Tibial nerve (tissue), 4 donors: ENCODE measurements at places on chromosomes 7 and 10. TPM values are rescaled to one million over a fixed set of nuclear protein-coding genes. Genes with fewer than 3 reads are reported as not detected.

The OR9A2 gene
- total RNA-seq = 0.44 TPM

- H3K4me1 ChIP-seq = no peaks in the 10 kb centered on the region
- DNase-seq = no peak
- H3K27ac ChIP-seq = no peak overlapping the region
- H3K4me3 ChIP-seq = no peak overlapping the region
These were observed 253.2 kb downstream of the INHBA start for GRCh38 chr7:41449694-41450093.

DNA sequence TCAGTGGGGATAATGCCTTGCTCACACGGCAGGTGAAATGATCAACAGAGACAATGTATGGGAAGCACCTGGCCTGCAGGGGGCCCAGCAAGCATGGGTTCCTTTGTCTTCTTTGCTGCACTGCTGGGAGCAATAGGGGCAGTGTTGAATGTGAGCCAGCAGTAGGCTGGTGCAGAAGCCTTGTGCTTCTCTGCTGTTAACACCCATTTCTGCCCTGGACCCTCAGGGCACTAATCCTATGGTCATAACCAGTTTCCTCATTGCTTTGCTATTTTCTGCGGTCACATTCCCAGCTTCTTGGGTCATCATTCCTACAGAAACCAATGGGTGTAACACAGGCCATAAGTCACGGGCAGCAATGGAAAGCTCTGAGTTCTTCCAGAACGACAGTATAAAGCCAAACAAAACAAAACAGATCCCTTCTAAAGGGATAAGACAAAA, 10.9 kb upstream of the LGI1 start:
- no peaks in the 10 kb centered on the region for H3K4me1 ChIP-seq
- no peak for DNase-seq
- H3K27ac ChIP-seq = peak overlapping the region; percentile 23
- H3K4me3 ChIP-seq = no peak overlapping the region

GRCh38 chr7:135205850-135206249, 5.5 kb downstream of the WDR91 start:
- no peaks in the 10 kb centered on the region for H3K27me3 ChIP-seq
- no peaks in the 10 kb centered on the region for H3K4me1 ChIP-seq
- no peak overlapping the region for H3K4me3 ChIP-seq
- H3K27ac ChIP-seq = no peak overlapping the region
- peaks cover 71% of the 10 kb centered on the region for H3K36me3 ChIP-seq

DNA sequence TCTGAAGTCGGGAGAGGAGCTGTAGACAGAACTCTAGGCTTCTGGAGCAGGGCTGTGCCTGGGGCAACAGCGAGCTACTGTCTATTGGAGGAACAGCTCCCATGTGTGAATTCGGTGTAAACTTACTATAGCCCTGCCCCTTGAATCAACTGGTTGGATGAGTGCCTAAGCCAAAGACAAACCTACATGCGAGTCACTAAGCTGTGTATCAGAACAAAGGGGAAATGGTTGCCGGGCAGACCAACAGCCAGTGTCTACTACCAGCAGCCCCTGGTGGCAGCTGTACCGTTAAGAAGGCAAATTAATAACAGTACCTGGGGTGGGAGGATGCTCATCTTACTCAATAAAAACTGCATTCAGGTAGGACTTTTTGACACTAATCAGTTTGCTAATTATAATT, 343.6 kb downstream of the ACTR3B start:
- H3K27ac ChIP-seq = no peak overlapping the region
- H3K36me3 ChIP-seq = no peaks in the 10 kb centered on the region
- H3K4me1 ChIP-seq = no peaks in the 10 kb centered on the region
- no peak overlapping the region for H3K4me3 ChIP-seq
- H3K27me3 ChIP-seq = no peaks in the 10 kb centered on the region

DNA sequence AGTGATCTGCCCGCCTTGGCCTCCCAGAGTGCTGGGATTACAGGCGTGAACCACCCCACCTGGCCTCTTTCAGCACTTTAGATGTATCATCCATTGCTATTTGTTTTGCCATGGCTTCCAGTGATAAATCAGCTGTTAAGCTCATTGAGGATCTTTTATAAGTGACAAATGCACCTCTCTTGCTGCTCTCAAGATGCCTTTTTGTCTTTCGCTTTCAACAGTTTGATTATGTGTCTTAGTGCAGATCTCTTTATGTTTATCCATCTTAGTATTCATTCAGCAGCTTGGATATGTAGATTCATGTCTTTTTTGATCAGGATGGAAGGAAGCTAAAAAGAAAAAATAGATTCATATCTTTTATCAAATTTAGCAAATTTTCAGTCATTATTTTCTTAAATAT, 105.6 kb downstream of the MAPK8 start:
- H3K4me3 ChIP-seq = no peak overlapping the region
- no peak for DNase-seq
- no peak overlapping the region for H3K27ac ChIP-seq
- H3K36me3 ChIP-seq = peaks cover 6% of the 10 kb centered on the region
- H3K27me3 ChIP-seq = no peaks in the 10 kb centered on the region

GRCh38 chr7:128935342-128935730, 2.4 kb upstream of the IRF5 start:
- peak overlapping the region; percentile 29 for H3K27ac ChIP-seq
- H3K27me3 ChIP-seq = no peaks in the 10 kb centered on the region
- DNase-seq = no peak
- no peaks in the 10 kb centered on the region for H3K36me3 ChIP-seq

DNA sequence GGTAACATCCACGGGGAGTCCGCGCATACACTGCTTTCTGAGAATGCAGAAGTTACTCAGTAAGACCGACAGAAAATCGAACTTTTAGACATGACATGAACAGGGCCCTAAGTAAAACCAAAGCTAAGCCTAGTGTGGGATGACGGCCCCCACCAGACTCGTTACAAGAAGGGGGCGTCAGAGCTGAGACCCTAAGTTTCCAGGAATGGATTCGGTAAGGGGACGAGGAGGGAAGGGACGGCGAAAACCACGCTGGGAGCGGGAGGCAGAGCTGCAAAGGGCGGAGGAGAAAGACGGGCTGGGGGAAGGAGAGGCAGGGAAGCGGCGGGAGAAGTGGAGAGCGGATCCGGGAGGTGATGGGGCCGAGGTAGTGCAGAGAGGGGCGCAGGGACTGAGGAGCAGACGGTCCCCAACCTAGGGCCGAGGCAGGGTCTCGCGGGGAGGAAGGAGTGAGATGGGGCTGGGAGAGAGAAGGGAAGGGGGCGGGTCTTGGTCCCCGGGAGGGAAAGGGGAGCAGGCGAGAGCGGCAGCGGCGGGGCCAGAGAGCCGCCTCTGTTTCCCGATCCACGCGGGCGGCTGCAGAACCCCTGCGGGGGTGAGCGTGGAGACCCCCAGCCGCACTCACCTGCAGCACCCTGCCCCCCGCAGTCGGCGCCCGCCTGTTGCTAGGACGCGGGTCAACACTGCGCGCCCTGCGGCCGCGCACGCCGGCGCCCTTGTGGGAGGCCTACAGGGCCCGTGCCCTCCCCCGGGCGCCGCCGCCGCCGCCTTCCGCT, 513 bp downstream of the ODAD2 start:
- H3K27me3 ChIP-seq = peaks cover 9% of the 10 kb centered on the region
- H3K4me1 ChIP-seq = peaks cover 8% of the 10 kb centered on the region
- no peak for DNase-seq
- no peaks in the 10 kb centered on the region for H3K36me3 ChIP-seq

GRCh38 chr10:33315891-33316290, 18.6 kb downstream of the NRP1 start:
- H3K27me3 ChIP-seq = no peaks in the 10 kb centered on the region
- H3K4me1 ChIP-seq = peaks cover 5% of the 10 kb centered on the region
- H3K27ac ChIP-seq = no peak overlapping the region

The CDC14C gene
- total RNA-seq = not detected

DNA sequence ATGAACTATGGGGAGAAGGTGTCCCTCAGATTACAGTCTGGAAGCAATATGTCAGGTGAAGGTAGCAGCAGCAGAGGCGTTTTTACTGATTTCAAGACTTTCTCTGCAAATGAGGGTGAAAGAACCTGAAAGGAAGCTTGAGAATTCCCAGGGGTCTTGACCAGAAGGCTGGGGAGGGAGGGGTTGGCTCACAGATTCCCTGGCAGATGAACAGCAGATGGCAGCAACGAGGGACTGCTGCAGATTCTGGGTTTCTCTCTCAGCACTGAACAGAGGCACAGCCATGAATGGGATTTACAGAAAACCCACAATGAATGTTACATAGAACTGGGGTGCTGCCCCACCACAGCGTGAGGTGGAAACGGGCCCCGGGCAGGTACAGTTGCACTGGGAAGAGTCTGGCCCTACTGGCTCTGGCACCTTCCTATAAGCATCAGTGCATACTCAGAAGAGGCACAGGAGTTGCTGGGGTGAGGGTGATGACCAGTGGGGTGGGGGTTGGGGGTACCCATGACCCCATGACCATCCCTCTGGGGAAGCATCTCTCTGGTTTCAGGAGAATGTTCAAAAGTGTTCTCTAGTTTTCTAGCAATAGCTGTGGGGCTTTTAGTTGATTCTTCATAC, 317.8 kb downstream of the SH2D4B start:
- H3K4me3 ChIP-seq = no peak overlapping the region
- H3K4me1 ChIP-seq = no peaks in the 10 kb centered on the region

DNA sequence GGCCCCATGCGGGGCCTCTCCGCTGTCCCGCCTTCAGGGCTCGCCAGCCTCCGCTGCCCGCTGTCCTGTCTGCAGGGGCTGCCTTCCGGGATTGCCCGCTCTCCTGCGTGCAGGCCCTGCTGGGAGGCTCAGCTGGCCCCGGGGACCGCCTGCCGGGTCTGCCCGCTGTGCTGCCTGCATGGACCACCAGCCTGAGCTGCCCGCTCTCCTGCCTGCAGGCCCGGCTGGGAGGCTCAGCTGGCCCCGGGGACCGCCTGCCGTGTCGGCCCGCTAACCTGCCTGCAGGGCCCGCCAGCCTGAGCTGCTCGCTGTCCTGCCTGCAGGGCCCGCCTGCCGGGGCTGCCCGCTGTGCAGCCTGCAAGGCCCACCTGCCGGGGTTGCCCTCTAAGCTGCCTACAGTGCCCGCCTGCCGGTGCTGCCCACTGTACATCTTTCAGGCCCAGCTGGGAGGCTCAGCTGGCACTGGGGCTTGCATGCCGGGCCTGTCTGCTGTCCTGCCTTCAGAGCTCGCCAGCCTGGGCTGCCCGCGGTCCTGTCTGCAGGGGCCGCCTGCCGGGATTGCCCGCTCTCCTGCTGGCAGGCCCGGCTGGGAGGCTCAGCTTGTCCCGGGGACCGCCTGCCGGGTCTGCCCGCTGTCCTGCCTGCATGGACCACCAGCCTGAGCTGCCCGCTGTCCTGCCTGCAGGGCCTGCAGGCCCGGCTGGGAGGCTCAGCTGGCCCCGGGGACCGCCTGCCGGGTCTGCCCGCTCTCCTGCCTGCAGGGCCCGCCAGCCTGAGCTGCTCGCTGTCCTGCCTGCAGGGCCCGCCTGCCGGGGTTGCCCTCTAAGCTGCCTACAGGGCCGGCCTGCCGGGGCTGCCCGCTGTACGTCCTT, 165.1 kb downstream of the GLRX3 start:
- H3K27me3 ChIP-seq = no peaks in the 10 kb centered on the region
- H3K4me1 ChIP-seq = no peaks in the 10 kb centered on the region
- H3K36me3 ChIP-seq = no peaks in the 10 kb centered on the region
- peak overlapping the region; percentile 52 for H3K4me3 ChIP-seq

DNA sequence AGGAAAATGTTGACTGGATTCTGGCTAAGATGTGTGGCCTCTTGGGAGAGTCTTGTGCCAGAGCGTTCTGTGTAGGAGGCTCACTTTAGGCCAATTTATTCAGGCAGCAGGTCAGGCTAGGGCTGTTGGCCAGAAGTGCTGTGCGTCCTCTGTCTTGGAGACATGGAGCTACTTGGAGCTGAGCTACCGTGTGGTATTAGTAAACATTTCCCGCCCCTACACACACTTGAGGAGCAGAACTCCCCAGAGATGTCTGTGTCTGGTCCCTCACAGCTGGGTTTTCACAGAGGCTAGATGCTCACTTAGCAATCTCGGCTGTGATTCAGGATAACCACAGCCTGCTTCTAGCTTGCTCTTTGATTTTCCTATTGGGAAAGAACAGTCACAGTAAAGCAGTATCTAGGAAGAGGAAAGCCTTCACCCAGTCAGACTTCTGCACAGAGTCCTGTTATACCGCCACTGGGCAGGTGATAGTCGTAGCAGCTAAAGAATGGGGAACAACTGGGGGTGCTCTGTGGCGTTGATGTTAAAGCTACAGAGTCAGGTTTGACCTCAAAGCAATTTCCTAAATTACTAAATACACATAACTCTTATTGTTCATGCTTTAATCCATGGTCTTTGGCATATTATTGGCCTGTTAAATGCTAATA, 86.7 kb downstream of the MDFIC start:
- H3K36me3 ChIP-seq = no peaks in the 10 kb centered on the region
- peak; percentile 77 for DNase-seq
- H3K27me3 ChIP-seq = no peaks in the 10 kb centered on the region
- no peak overlapping the region for H3K4me3 ChIP-seq

DNA sequence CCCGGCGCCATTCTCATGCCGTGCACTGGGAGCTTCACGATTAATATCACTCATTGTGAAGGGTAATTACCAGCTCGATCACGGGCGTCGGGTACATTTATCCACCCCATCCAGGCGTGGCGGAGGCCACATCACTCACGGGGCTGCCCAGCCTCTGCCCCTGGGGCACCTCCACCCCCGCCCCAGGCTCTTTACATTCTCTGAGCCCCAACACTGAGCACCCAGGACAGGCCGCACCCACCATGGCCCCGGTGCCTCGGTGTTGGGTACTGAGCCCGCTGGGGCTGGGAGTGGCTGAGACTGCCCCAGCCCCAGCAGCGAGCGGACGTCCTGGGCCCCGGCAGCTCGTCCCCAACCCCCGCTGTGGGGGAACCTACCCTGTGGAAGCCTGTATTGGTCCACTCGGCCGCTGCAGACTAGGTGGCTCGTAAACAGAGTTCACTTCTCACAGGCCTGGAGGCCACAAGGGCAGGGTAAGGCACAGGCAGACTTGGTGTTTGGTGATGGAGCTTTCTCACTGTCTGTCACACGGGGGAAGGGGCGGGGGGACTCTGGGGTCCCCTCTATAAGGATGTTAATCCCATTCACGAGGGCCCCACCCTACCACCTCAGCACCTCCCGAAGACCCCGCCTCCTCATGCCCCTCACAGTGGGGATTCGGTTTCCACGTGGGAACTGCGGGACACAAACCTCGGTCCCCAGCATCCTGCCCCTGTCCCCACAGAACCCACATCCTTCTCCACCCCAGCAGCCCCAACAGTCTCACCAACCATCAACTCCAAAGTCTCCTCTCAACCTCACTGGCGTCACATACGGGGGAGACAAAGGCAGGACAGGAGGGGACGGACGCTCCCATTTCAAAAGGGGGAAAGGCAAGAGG, 184.1 kb downstream of the ELFN1 start:
- H3K27ac ChIP-seq = no peak overlapping the region
- H3K36me3 ChIP-seq = no peaks in the 10 kb centered on the region
- H3K4me1 ChIP-seq = no peaks in the 10 kb centered on the region
- H3K27me3 ChIP-seq = no peaks in the 10 kb centered on the region
- no peak for DNase-seq
- no peak overlapping the region for H3K4me3 ChIP-seq

GRCh38 chr10:47049056-47049851, 138.0 kb downstream of the PTPN20 start:
- H3K27me3 ChIP-seq = no peaks in the 10 kb centered on the region
- H3K4me3 ChIP-seq = no peak overlapping the region
- H3K4me1 ChIP-seq = no peaks in the 10 kb centered on the region
- no peak overlapping the region for H3K27ac ChIP-seq
- H3K36me3 ChIP-seq = no peaks in the 10 kb centered on the region
